ENCODE measurements at places on chromosomes 1 and 21.

DNA sequence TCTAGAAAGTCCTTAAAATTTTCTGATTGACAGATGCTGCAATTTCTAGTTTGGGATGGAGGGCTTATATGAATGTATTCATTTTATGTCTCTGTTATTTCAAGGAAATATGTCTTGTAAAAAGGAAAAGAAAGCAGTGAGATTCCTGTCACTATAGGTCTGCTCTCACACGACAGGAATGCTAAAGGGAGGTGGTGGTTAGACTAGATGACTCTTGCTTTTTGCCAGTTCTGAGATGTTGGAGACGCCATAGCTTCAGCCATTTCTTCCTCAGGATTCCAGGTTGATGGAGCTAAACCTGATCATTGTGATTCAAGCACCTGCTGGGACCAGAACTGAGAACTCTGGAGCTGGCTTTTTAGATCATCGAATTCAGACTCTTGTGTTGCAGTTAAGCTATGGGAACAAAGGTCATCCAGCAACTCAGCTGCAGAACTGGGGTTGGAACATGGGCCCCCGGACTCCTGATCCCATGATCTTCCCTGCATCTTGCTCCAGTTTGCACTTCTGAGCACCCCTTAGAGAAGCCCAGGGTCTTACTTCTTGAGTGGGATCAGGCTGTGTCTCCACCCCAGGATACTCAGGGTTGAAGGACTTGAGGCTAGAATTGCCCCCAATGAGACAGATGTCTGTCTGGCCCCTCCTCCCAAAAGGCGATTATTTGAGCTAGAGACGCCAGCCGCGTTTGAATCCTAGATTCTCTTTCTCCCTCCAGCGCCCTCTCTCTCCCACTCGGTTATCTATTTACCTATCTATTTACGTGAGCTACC, 46.7 kb upstream of the FOXO6 start:
- no peak for DNase-seq
- no peak overlapping the region for H3K4me3 ChIP-seq
- H3K4me1 ChIP-seq, result peaks cover 4% of the 10 kb centered on the region
- no peak overlapping the region for H3K27ac ChIP-seq

DNA sequence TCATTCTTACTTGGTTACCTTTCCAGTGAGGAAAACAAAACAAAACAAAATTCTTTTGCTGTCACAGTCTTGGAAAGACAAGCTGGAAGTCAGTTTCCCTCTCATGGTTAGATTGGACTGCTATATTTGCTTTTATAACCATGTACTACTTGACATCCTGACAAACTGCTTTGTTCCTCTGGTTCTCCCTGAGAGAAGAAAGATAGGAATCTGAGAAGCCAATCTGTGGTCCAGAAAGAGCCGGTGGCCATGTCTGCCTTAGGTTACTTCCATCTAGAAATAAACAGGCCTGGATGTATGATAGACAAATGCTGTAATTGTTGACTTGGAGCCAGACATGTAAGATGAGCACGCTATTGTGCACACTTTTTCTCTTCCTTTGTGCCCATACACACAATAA, 330.0 kb downstream of the BRINP3 start:
- H3K36me3 ChIP-seq, result no peaks in the 10 kb centered on the region
- H3K27ac ChIP-seq, result no peak overlapping the region
- H3K4me1 ChIP-seq, result no peaks in the 10 kb centered on the region
- no peak for DNase-seq
- H3K4me3 ChIP-seq, result no peak overlapping the region

GRCh38 chr1:117501281-117501680, 104.6 kb upstream of the TENT5C start:
- H3K4me1 ChIP-seq, result peaks cover 2% of the 10 kb centered on the region
- H3K36me3 ChIP-seq, result peaks cover 3% of the 10 kb centered on the region
- DNase-seq, result no peak
- H3K27ac ChIP-seq, result no peak overlapping the region
- H3K27me3 ChIP-seq, result no peaks in the 10 kb centered on the region

DNA sequence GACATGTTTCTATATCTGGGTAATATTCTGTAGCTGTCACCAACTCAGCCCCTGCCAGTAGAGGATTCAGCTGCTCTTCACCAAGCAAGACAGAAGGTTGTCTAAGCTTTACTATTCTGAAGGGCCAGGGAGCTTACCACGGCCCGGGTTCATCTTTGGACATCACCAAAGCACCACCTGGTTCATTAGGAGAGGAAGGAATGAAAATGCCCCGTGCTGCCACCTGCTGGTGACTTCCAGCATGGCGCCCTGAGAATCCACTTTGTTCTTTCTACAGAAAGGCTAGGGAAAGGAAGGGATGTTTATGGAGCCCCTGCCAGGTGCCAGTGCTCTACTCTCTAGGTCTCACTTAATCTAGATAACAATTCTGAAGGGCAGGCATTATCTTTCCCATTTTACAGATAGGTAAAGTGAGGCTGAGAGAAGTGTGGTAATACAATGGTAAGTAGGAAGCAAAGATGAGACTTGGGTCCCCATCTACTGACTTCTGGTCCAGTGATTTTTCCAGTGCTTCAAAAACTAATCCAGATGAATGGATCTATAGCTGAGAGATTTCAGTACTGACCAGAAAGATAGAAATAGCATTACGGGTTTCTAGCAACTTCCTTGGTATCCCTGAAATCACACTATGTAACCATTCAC, 79.5 kb downstream of the BEND5 start:
- peaks cover 44% of the 10 kb centered on the region for H3K27me3 ChIP-seq
- H3K36me3 ChIP-seq, result peaks cover 2% of the 10 kb centered on the region
- DNase-seq, result peak; percentile 20
- H3K27ac ChIP-seq, result no peak overlapping the region

- H3K27ac ChIP-seq, result no peak overlapping the region
- peaks cover 17% of the 10 kb centered on the region for H3K4me1 ChIP-seq
- no peak overlapping the region for H3K4me3 ChIP-seq
- DNase-seq, result no peak
- H3K27me3 ChIP-seq, result no peaks in the 10 kb centered on the region
These were observed 6.7 kb upstream of the CTSS start for GRCh38 chr1:150772326-150772725.

Data from T-helper 17 cell (primary cell).